ENCODE measurements at places on chromosomes 2 and 18.
A peak's percentile ranks its signal among the peaks of the same experiment; 100 is the strongest.

- no peak for DNase-seq
Observed at GRCh38 chr2:40434731-40435271, 17.1 kb downstream of the SLC8A1 start.

GRCh38 chr2:102033031-102033749 lies 41.4 kb downstream of the IL1R2 start:
- DNase-seq: no peak

GRCh38 chr18:59951591-59951990 lies 51.8 kb downstream of the PMAIP1 start:
- DNase-seq: no peak

- DNase-seq: no peak
Observed at GRCh38 chr2:42492691-42493467, 903 bp downstream of the KCNG3 start.

DNA sequence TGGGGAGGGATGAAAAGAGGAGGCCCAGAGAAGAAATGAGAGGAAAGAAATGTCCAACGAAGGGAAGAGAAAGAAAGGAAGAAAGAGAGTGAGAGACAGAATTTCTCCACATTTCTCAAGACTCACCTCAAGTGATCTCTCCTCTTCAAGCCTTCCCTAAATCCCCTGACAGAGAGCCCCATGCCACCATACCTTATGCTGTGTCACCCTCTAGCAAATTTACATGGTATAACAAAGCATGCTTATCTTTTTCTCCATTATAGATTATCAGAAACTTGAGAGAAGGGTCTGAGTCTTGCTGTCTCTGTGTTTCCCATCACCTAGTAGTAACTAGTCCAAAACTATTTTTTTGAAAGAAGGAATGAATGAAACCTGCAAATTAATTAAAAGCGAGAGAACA lies 1208.4 kb downstream of the DPP10 start:
- no peak for DNase-seq

DNA sequence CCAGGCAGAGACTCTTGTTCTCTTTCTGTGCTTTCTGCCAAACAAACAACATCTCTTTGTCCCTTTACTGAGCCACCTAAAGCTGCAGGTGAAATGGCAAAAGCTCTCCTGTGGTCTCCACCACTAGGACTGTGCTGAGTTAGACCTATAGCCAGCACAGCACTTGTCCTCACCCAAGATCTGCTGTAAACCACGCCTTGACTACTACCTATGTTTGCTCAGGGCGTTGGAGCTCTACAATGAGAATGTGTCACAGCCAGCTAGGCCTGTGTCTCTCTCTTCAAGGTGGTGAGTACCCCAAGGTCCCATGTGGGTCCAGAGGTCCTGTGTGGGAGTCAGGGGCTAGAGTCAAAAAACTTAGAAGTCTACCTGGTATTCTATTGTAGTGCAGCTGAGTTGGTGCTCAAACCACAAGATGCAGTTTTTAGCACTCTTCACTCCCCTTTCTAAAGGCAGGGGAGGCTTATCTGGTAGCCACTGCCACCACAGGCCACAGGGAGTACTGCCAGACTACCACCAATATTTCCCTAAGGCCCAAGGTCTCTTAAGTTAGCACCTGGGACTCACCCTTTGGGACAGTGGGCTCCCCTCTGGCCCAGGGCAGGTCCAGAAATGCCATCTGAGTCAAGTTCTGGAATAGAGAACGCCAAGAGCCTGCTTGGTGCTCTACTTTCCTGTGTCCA lies 96.8 kb upstream of the RPRM start:
- no peak for DNase-seq

GRCh38 chr2:149075105-149075504 lies 36.6 kb downstream of the LYPD6B start:
- no peak for DNase-seq

DNA sequence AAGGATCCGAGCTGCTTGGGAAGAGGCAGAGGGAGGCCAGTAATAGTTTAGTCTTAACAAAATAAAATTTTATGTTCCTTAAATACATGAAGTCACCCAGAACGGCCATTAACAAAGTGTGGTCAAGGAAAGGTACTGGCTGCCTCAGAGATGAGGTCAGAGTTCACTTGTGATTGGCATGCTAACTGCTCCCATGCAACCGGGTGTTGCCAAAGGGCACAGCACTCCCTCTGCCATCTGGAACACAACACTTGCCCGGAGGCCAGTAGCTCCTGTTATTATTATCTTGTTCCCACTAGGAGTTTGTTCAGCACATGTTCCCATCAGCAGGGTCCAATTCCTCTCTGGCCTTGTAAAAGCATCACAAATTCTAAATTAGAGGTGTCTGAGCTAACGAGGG lies 207.0 kb downstream of the CYP26B1 start:
- DNase-seq: peak; percentile 84

GRCh38 chr2:206213514-206213845 lies 53.8 kb downstream of the EEF1B2 start:
- DNase-seq: no peak

- DNase-seq: no peak
Observed at GRCh38 chr2:70261501-70261900, 3.6 kb downstream of the PCYOX1 start.

- no peak for DNase-seq
Observed at GRCh38 chr2:54336977-54337255, 80.9 kb upstream of the TSPYL6 start.

- DNase-seq: no peak
Observed at GRCh38 chr2:36710858-36711515, 14.5 kb downstream of the VIT start.

DNA sequence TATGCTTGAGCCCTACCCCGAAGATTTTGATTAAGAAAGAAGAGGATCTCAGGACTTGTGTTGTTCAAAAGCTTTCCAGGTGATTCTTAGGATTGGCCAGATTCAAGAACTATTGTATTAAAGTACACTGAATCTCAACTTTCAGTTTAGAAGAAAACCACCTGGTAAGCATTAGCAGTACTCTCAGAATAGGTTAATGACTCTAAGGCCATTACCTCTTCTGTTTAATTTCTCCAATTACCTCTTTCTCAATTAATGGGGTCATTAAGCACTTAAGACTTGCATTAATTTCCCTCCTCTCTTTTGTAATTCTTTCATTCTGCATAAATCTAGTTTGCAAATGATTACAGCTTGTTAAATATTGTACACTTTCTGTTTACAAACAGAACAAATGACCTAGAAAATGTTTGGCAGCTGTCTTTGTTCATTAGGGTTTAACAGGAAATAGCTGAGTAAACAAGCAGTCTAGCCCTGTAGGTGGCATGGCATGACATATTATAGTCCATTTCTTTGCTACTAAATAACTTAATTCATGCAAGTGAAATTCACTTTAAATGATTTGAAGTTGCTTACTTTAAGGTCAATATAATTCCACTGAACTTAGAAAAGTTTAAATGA lies 20.4 kb upstream of the TDRD15 start:
- no peak for DNase-seq

- no peak for DNase-seq
Observed at GRCh38 chr2:115838539-115838938, 1396.1 kb downstream of the DPP10 start.

GRCh38 chr18:55375930-55376329 lies 212.1 kb downstream of the TCF4 start:
- no peak for DNase-seq

GRCh38 chr2:130846233-130846632 lies 9.5 kb downstream of the ARHGEF4 start:
- no peak for DNase-seq

GRCh38 chr18:4068552-4069158 lies 386.5 kb downstream of the DLGAP1 start:
- no peak for DNase-seq

GRCh38 chr2:158766524-158766923 lies 28.6 kb upstream of the DAPL1 start:
- DNase-seq: no peak

GRCh38 chr2:119983108-119983507 lies 29.8 kb upstream of the EPB41L5 start:
- no peak for DNase-seq

GRCh38 chr18:42446195-42446594 lies 491.2 kb downstream of the PIK3C3 start:
- DNase-seq: no peak

DNA sequence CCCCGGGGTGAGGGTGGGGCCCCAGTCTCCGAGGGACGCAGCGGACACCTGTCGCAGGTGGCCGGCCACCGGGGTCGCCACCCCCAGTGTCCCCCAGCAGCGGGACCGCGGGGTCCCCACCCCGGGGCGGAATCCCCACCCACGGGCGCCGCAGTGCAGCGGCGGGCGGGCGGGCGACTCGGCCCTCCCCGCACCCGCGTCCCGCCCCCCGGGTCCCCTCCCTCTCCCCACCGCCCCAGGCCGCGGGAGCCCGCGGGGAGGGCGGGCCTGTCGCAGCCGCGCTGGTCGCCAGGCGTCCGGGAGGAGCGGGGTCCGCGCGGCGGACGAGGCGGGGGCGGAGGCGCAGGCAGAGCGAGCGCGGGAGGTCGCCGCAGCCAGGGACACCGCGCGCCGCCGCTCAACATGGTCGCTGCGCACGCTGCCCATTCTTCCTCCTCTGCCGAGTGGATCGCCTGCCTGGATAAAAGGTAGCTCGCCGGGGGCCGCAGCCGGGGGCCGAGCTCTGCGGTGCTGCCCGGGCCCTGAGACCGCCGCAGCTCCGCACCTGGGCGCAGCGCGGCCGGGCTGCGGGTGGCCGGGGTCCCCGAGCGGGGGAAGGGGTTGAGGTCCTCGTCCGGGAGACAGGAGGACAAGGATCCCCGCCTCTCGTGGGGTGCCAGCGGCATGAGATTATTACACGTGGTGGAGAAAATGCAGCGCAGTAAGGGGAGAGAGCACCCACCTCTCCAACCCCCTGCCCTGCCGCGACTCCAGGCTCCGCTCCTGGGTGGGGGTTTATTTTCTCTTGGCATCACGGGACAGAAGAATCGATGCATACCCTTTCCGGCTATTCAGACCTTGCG lies at the start of gene RAPGEF4:
Gene RAPGEF4 (plus strand): TSS at position 264 of the 842 bp plus-strand sequence. CDS start 139 bp downstream, at position 403.
- no peak for DNase-seq

GRCh38 chr2:239950144-239951128 lies 74.7 kb downstream of the NDUFA10 start:
- no peak for DNase-seq

DNA sequence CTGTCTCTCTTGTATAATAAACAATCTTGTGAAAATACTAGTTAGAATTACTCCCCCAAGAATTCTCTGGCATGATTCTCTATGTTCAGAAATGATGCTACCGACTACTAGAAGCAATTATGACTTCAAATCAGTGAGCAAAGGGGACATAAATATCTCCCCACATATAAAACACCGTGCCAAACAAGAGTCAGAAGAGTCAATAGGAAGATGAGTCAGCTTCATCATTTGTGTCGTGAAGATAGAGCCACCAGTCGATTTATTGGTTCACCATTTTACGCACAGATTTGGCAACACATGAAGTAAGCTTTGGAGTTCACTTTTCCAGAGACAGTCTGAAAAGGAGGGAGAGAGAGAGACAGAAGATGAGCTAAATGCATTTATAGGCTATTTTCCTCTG lies 650.9 kb downstream of the CCDC85A start:
- no peak for DNase-seq

- DNase-seq: no peak
Observed at GRCh38 chr2:54559006-54559445, 102.9 kb downstream of the SPTBN1 start.

DNA sequence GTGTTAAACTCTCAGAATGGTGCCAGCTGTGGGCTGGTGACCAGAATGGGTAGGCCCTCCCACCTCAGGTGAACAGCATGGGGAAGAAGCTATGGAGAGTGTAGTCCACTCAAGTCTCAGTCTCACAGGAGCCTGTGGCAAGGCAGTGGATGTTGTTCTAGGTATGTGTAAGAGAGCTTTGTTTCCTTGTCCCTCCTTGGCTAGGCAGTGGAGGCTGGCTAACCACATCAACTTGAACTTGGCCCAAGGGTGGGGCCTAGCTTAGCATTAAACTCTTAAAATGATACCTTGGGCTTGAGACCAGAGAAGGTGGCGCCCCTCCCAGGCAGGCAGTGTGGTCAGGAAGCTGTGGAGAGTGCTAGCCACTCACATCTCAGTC lies 53.2 kb upstream of the SLC4A10 start:
- DNase-seq: no peak

DNA sequence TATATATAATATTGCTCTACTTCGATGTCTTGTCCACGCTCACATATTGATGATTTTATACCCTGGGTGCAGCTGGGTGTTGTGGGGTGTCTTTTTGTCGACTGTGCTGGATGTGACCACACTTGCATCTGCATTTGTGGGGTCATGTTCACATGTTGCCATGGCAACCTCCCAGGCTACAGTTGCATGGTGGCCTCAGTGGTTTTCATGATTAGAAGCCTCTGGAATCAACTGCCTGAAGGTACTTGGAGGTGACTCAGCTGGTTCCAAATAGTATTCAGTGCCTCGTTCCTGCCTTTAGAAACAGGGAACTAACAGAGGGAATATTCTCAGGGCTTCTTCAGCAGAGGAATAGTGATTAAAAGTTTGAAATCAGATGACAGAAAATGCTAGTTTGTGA lies 166.3 kb upstream of the NYAP2 start:
- DNase-seq: no peak

- DNase-seq: no peak
Observed at GRCh38 chr2:10775831-10776230, 36.8 kb downstream of the PDIA6 start.

DNA sequence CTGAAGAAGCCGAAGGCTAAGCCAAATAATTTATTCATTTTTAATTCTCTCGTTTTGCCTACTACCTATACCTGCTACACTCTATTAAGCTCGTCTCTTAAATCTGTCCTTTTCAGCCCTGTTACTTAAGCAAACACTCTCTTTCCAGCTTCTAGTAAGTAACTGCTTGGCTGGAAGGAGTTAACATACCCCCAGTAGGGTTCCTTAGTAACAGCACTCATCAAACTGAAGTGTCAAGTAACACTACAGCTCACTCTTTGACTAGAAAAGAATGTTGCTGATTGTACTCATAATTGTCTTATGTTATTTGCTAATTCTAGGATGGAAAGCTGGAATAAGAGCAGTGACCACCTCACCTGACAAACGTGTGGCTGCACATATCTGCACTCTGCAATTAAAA lies 120.0 kb upstream of the SCN7A start:
- no peak for DNase-seq

- no peak for DNase-seq
Observed at GRCh38 chr18:64278026-64278425, 129.1 kb upstream of the LINC00305 start.

- DNase-seq: no peak
Observed at GRCh38 chr2:233982421-233983121, 65.4 kb downstream of the TRPM8 start.

DNA sequence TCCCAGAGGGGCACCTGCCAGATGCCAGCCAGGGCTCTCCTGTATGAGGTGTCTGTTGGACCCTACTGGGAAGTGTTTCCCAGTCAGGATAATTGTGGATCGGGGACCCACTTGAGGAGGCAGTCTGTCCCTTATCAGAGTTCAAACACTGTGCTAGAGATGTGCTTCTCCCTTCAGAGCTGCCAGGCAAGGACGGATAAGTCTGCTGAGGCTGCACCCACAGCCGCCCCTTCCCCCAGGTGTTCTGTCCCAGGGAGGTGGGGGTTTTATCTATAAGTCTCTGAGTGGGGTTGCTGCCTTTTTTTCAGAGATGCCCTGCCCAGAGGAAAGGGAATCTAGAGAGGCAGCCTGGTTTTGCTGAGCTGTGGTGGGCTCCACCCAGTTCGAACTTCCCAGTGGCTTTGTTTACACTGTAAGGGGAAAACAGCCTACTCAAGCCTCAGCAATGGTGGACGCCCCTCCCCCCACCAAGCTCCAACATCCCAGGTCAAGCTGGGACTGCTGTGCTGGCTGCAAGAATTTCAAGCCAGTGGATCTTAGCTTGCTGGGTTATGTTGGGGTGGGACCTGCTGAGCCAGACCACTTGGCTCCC lies 324.0 kb upstream of the SETBP1 start:
- no peak for DNase-seq
